ENCODE measurements at places on chromosomes 7 and 10. TPM values are rescaled to one million over a fixed set of nuclear protein-coding genes. Genes with fewer than 3 reads are reported as not detected.

SPDYE2 gene
- total RNA-seq, result not detected

ZNF775 gene
- total RNA-seq, result 9.7 TPM

GPRIN2 gene
- total RNA-seq, result 10.1 TPM

DNA sequence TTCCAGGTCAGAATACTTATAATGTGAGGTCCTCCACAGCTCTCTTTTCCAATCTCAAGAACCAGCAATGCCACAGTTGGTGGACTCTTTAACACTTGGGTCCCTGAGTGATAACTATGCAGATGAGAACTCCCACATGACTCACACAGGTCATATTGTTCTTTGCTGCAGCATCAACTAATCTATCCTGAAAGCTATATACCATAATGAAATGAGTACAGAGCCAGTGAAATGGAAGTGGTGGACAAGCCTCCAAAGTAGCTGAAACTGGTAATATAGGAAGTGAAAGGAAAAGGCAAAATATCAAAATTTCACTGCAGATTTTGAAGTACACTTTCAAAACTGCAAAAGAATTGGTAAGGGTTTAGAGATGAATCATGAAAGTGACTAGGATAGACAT is 45.6 kb downstream of the SORCS1 start:
- DNase-seq, result no peak
- no peak overlapping the region for H3K27ac ChIP-seq
- H3K36me3 ChIP-seq, result no peaks in the 10 kb centered on the region
- no peaks in the 10 kb centered on the region for H3K4me1 ChIP-seq
- no peak overlapping the region for H3K4me3 ChIP-seq

- DNase-seq, result no peak
- H3K36me3 ChIP-seq, result peaks cover 3% of the 10 kb centered on the region
- H3K4me3 ChIP-seq, result no peak overlapping the region
- H3K4me1 ChIP-seq, result no peaks in the 10 kb centered on the region
- H3K27me3 ChIP-seq, result no peaks in the 10 kb centered on the region
Measured at GRCh38 chr7:39221901-39222300, 244.2 kb downstream of the POU6F2 start.

DNA sequence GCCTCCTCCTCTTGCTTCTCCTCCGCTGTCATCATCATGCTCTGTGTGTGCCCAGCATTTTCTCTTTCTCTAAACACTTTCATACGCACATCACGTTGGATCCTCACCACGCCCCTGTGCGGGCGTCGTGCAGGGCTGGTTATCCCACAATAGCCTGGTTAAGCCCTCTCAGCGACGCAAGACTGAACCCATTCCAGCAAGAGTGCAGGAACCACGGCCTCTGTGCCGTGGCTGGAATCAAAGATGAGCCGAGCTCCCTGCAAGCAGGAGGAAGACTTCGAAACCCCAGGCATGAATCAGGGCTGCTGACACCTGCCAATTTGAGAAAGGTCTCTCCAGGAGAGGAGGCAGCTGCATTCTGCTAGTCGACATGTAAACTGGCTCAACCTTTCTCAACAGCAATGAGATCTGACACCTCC is 74.8 kb upstream of the FOXK1 start:
- DNase-seq, result no peak
- H3K36me3 ChIP-seq, result no peaks in the 10 kb centered on the region
- H3K4me3 ChIP-seq, result no peak overlapping the region
- H3K27me3 ChIP-seq, result no peaks in the 10 kb centered on the region

DNA sequence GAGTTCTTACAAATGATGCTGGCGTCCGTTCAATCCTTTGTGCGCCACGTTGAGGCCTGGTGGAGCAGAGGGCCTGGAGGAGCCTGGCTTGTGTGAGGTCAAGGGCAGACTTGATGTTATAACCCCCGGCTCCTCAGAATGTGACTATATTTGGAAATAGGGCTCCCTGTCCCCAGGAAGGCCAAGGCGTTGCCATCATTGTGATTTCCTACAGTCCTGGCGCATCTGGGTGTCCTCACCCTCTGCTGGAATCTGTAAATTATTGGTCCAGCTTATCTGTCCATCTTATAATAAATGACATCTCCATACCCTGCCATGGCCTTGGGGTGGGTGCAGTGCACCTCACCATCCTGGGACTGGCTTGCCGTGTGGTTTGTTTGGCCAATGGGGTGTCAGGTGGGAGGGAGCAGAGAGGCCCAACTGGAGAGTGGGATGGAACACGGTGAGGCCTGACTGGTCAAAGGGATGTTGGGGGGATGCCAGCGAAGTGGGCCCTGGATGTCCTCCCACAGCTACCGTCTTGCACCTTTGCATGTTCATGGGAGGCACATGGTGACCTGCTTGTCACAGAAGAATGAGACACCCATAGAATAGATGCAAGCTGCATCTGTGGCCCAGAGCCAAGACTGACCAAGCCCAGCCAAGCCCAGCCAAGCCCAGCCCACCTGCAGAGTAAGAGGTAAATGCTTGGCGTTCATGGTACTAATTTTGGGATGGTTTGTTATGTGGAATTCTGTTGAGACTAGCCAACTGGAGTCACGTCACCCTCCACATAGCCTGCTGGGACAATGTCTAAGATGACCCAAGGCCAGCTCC is 11.1 kb upstream of the LRRC27 start:
- H3K27ac ChIP-seq, result no peak overlapping the region
- no peaks in the 10 kb centered on the region for H3K4me1 ChIP-seq
- DNase-seq, result no peak
- no peak overlapping the region for H3K4me3 ChIP-seq
- H3K36me3 ChIP-seq, result peaks cover 7% of the 10 kb centered on the region

GRCh38 chr7:29490094-29490607 is 73.5 kb upstream of the PRR15 start:
- H3K27me3 ChIP-seq, result no peaks in the 10 kb centered on the region
- H3K4me3 ChIP-seq, result no peak overlapping the region
- no peaks in the 10 kb centered on the region for H3K4me1 ChIP-seq
- H3K27ac ChIP-seq, result no peak overlapping the region
- no peaks in the 10 kb centered on the region for H3K36me3 ChIP-seq

DNA sequence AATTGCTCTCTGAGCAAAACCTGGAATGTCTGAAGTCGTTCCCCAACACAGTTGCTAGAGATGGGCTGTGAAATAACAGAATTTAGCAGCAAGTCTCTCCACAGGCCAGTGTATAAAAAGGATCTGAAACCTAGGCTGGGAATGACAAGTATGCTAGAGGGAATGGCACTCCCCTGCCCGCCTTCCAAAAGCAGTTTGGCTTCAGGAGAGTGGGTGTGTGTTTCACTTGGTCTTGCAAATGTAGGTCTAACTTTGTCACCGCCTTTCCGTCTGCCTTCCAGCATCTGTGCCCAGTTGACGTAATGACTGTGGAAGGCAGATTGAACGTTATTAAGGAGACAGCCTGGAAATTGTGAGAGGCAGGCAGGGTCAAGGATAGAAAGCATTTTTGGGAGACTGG is 18.0 kb upstream of the MTURN start:
- H3K4me1 ChIP-seq, result no peaks in the 10 kb centered on the region
- DNase-seq, result no peak
- peak overlapping the region; percentile 9 for H3K27ac ChIP-seq
- H3K36me3 ChIP-seq, result peaks cover 9% of the 10 kb centered on the region

DNA sequence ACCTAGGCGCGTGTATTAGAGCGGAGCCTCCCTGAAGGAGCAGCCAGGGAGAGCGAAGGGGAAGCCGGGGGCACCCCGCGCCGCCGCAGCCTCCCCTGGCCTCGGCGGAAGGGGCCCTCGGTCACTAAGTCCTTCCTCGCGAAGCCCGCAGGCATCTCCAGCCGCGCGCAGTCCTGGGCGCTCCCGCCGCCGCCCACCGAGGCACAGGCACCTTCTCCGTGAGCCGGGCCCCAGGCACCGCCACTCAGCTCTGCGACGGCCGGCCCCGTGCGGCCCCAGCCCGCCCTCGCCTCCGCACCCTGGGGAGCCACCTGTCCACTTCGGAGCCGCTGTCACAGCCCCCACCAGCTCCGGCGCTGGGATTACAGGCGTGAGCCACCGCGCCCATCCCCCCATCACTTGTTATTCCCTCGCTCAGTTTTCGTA is 80.8 kb downstream of the ZNF467 start:
- no peaks in the 10 kb centered on the region for H3K4me1 ChIP-seq
- no peaks in the 10 kb centered on the region for H3K27me3 ChIP-seq
- peak; percentile 58 for DNase-seq
- no peak overlapping the region for H3K27ac ChIP-seq
- H3K36me3 ChIP-seq, result no peaks in the 10 kb centered on the region

DNA sequence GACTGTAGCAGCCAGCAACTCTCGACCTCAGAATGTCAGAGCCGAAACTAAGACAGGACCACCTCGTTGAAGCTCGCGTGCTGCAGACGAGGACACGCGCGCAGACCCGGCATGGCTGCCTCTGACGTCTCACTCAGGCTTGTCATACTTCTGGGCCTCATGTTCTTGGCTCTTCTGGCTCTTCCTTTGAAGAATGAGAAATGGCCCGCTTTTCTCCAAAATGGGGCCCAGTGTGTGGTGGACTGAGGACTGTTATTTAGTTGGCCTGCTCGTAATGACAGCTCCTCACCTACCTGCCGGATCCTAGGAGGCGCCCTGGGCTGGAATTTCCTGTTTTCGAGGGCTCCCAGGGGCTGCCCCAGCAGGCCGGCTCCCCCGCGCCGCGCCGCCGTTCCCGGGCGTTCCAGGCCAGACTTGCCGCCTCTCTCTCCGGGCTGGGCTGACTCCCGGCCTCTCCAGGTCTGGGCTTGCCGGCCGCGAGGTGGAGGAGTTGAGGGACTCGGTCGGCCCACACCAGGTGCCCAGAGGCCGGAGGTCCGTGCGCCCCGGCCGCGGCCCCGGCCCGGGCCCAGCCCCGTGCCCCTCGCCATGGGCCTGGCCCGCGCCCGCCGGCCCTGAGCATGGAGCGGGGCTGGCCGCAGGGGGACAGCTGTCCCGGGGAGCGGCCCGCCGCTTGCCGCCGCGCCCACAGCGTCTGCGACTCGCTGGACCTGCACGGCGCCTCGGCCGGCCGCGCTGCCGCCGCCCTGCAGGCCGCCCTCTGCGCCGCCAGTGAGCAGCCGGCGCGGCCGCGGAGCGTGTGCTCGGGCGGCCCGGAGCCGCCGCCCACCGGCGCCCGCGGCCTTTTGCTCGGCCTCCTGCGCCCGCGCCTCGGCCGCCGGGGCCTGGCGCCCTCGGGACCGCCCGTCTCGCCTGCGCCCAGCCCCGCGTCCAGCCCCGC is 28.1 kb downstream of the AGAP3 start:
- H3K36me3 ChIP-seq, result peaks cover 16% of the 10 kb centered on the region
- peak overlapping the region; percentile 50 for H3K4me3 ChIP-seq
- no peaks in the 10 kb centered on the region for H3K27me3 ChIP-seq
- no peak overlapping the region for H3K27ac ChIP-seq

DNA sequence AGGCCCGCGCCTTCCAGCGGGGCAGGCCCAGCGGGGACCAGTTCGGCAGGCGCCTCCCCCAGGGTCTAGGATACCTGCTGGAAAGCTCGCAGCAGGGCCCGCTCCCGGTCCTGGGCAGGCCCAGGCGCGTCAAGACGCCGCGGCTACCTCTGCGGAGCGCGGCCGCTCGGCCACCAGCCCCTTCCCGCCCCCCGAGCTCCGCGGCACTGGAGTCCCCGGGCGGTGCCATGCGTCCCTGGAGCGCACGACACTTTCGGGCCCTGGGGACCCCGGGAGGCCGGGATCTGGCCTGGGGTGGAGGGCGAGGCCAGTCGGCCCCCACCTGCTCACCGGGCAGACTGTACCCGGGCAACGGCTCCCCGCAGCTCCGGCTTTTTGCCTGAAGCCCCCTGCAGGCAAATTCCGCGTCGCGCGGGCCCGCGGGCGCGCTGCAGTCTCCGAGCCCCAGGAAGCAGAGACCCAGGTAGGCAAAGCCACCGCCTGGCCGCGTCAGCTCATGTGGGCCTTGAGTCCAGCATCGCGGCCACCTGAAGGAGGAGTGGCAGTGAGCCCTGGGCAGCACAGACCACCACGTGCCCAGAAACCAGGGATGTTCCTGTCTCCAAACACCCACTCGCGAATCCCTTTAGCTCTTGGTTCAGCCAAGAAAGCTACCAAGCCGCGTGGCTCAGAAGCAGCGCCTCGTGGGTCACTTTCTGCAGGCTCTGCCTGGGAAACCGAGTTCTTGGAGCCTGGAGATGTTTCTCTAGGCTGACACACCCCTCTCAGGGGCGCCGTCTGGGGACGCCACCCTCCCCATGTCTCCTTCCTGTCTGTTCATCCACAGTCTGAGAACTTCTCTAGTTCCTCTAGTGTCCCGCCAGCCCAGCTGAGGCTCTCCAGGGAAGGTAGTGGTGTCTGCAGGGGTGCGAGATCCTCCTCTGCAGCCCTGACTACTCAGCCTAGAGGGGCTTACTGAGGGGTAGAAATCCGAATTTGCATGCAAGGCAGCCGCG is 46.1 kb upstream of the APBB1IP start:
- no peaks in the 10 kb centered on the region for H3K27me3 ChIP-seq
- DNase-seq, result peak; percentile 48
- H3K27ac ChIP-seq, result no peak overlapping the region
- no peaks in the 10 kb centered on the region for H3K36me3 ChIP-seq

DNA sequence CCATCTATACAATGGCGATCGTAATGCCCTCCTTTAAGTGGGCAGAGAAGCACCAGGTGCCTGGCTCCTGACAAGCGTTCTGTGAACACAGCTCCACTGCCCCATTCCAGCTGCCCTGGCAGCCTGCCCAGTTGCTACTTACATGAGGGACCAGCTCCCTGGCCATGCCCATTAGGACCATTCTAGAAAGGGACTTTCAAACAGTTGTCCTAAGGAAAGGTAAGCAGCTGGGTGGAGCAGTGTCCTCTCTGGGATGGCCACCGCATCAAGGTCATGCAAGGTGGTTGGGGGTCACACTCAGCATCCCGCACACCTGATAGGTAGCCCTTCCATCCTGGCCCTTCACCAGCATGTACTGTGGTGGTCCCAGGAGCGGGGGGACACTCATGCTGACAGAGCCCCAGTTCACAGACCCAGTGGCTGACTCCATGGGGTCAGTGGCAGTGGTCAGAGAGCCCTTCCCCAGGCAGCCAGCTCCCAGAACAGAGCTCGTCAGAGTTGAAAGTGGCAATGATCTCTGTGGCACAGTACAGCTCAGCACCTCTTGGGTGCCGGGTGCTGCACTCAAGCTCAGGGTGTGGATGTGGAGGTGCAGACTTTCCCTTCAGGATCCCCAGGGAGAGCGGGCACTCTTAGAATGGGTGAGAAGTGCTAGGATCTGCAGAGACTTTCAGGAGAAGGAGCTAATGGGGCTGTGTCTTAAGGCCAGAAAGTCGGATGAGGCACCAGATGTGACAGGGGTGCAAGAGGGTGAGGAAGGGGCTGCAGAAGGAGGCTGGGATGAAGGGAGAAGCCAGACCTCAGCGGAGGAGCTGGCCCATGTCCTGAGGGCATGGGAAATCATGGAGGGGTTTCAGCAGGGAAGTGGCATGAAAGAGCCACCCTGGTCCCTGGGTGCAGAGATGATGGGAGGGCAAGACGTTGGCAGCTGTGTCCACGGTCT is 10.9 kb downstream of the MMRN2 start:
- peaks cover 3% of the 10 kb centered on the region for H3K4me1 ChIP-seq
- peaks cover 2% of the 10 kb centered on the region for H3K36me3 ChIP-seq
- H3K27ac ChIP-seq, result no peak overlapping the region
- no peaks in the 10 kb centered on the region for H3K27me3 ChIP-seq
- peak; percentile 22 for DNase-seq

Data from H9 (cell line).